NCI-H187 (cell line): ENCODE measurements at places on chromosomes 16 and 17.

GRCh38 chr16:58048494-58049231 is 23.1 kb downstream of the MMP15 start:
- DNase-seq: no peak

- DNase-seq: no peak
These were observed 61.8 kb downstream of the SMG6 start for GRCh38 chr17:2241823-2242222.

DNA sequence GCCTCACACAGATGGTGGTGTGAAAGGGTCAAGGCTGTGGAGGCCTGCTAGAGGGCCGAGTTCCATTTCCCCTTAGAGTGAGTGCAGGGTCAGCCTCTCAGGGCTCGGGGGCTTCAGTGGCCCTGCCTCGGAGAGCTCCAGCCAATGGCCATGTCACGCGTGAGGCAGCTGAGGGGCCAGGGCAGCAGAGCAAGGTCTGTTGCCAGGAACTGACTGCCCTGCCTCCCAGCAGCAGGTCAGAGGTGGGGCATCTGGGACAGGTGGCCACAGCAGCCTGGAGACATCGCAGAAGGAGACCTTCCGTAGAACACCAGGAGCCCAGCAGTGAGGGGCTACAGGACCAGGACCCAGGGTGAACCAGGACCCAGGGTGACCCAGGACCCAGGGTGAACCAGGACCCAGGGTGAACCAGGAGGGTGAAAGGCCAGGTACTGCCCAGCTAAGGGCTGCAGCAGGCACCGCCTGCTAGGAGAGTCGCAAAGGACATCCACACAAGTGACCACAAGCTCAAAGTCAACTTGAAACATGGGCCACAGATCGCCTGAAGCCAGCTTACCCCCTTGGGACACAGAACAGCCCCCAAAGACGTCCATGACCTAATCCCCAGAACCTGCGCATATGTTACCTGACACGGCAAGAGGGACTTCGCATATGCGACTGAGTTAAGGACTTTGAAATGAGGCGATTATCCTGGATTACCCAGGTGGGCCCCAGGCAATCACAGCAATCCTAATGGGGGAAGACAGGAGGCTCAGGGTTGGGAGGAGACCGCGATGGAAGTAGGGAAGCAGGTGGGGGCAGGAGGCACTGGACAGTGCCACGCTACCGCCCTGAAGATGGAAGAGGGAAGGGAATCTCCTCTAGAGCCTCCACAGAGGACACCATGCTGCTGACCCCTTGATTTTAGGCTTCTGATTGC is 4.8 kb upstream of the MEAK7 start:
- no peak for DNase-seq

- no peak for DNase-seq
These were observed 706 bp downstream of the HLF start for GRCh38 chr17:55265311-55266021.

- no peak for DNase-seq
These were observed 1.1 kb downstream of the ARL4D start for GRCh38 chr17:43399839-43400328.

- DNase-seq: peak; percentile 61
These were observed 72.7 kb downstream of the STH start for GRCh38 chr17:46071796-46072195.

DNA sequence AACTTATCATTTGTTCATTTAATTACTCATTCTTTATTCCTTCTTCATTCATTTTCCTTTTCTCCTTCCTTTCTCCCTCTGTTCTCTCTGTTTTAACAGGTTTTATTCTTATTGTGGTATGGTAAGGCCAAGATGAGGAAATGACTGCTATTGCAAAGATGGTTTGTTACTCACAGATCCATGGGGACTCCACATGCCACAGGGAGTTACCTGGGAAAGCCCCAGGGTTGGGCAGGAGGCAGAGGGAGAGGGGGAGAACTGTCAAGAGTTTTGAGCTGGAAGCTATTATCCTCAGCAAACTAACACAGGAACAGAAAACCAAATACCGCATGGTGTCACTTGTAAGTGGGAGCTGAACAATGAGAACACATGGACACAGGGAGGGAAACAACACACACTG is 453.3 kb downstream of the WWOX start:
- no peak for DNase-seq
